ENCODE measurements at places on chromosomes 5 and 9. TPM values are rescaled to one million over a fixed set of nuclear protein-coding genes. Genes with fewer than 3 reads are reported as not detected.

GRCh38 chr9:87674565-87675299 is 51.2 kb upstream of the CTSL start:
- no peaks in the 10 kb centered on the region for H3K36me3 ChIP-seq
- H3K4me1 ChIP-seq, result peaks cover 2% of the 10 kb centered on the region
- H3K27me3 ChIP-seq, result no peaks in the 10 kb centered on the region
- no peak overlapping the region for H3K4me3 ChIP-seq
- no peak overlapping the region for H3K27ac ChIP-seq
- DNase-seq, result no peak

DNA sequence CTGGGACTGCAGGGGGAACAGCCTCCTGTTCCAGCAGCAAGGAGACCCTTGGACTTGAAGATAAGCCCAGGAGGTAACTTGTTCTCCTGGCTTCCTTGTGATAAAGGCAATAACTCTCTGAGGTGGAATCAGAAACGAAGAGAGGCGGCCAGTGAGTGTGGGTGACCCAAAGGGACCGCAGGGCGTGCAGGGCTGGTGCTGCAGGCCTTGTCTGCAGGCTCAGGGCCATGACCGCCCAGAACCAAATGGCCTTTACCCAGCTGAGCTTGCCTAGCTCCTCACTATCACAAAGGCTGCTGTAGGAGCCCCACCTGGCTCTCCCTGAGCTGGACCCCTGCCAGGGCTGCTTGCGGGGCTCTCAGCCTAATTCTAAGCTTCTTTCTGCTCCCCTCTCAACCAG is 72.5 kb downstream of the NDFIP1 start:
- H3K36me3 ChIP-seq, result no peaks in the 10 kb centered on the region
- DNase-seq, result no peak
- no peaks in the 10 kb centered on the region for H3K4me1 ChIP-seq
- H3K4me3 ChIP-seq, result no peak overlapping the region
- H3K27me3 ChIP-seq, result peaks cover 5% of the 10 kb centered on the region

- H3K36me3 ChIP-seq, result no peaks in the 10 kb centered on the region
- H3K27me3 ChIP-seq, result peaks cover 2% of the 10 kb centered on the region
- H3K27ac ChIP-seq, result no peak overlapping the region
- peaks cover 1% of the 10 kb centered on the region for H3K4me1 ChIP-seq
- H3K4me3 ChIP-seq, result no peak overlapping the region
These were observed 115.4 kb downstream of the ADRB2 start for GRCh38 chr5:148941810-148942209.

GRCh38 chr5:169563369-169563768 is 20.2 kb upstream of the SPDL1 start:
- H3K27me3 ChIP-seq, result peaks cover 36% of the 10 kb centered on the region
- DNase-seq, result no peak
- H3K27ac ChIP-seq, result no peak overlapping the region
- no peaks in the 10 kb centered on the region for H3K4me1 ChIP-seq

GRCh38 chr9:71741926-71742648 is 26.2 kb downstream of the CEMIP2 start:
- no peak overlapping the region for H3K27ac ChIP-seq
- H3K27me3 ChIP-seq, result no peaks in the 10 kb centered on the region
- no peak overlapping the region for H3K4me3 ChIP-seq
- H3K4me1 ChIP-seq, result peaks cover 2% of the 10 kb centered on the region

DNA sequence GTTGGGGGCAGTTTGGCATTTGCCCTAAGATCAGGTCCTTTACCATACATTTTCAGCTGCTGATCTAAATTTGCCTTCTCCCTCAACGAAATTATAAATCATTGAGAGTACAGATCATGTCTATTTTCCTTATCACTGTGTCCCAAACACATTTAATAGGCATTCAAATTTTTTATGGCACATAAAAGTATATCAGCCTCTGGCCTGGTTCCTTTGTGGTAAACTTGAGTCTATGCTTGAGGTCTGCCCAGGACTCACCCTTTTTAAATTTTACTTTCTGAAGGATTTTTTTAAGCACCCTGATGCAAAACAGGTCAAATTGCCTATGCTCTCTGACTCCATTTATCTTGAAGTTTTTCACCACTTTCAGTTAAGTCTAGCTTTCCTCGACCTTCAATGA is 163.6 kb upstream of the GRIN3A start:
- no peak for DNase-seq
- no peak overlapping the region for H3K27ac ChIP-seq
- H3K27me3 ChIP-seq, result no peaks in the 10 kb centered on the region
- no peaks in the 10 kb centered on the region for H3K4me1 ChIP-seq

GRCh38 chr5:14723701-14724132 is 59.2 kb downstream of the OTULIN start:
- no peak overlapping the region for H3K4me3 ChIP-seq
- H3K36me3 ChIP-seq, result peaks cover 6% of the 10 kb centered on the region
- H3K4me1 ChIP-seq, result peaks cover 9% of the 10 kb centered on the region
- DNase-seq, result no peak

DNA sequence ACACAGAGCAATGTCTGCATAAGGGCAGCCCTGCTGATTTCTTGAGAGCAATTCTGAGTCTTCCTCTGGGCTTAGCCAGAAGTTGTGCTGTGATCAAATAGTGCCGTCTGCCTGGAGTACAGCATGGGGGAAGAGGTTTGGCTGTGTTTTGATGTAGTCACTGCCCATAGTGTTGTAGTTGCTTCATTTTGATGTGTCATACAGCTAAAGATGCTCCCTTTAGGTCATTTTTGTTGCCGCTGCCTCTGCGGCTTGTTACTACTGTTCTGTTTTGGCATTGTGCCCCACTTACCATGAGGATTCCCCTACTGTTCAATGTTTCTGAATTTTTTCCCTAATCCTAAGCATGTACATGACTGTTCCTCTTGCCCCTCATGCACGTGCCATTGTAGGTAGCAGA is 23.0 kb downstream of the SLC36A1 start:
- no peak overlapping the region for H3K27ac ChIP-seq
- DNase-seq, result no peak
- no peak overlapping the region for H3K4me3 ChIP-seq
- no peaks in the 10 kb centered on the region for H3K4me1 ChIP-seq

DNA sequence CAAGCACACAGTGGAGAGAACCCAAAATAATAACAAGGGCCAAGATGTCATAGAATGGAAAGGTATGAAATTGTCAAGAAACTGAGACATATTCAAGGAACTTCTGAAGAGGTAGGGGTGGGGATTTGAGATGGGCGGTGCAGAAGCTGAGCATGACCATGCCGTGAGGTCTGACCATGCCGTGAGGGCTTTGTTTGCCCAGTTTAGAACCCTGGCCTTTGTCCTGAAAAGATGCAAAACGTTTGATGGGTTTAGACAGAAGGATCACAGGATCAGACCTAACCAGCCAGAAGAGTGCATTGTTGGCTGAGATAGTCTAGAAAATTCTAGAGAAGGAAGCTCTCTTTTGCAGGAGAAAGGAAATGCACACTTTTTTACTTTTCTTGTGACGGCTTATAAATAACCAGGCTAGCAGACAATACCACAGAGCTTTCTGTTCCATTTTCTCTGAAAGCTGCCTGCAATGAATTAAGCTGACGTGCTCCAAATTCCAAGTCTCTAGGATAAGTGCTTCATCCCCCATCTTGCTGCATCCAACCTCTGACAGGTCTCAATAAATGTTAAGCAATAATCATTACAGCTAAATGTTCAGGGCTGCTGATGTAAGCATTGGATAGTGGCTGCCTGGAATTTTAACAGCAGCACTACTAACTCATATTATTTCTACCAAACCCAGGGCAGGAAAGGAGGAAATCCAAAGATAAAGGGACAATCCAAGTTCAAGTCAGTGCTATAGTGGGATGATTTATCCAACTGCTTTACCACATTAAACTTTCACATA is 110.9 kb upstream of the IL6ST start:
- H3K27ac ChIP-seq, result no peak overlapping the region
- no peak for DNase-seq
- H3K36me3 ChIP-seq, result peaks cover 4% of the 10 kb centered on the region
- H3K4me1 ChIP-seq, result peaks cover 22% of the 10 kb centered on the region
- H3K27me3 ChIP-seq, result no peaks in the 10 kb centered on the region

DNA sequence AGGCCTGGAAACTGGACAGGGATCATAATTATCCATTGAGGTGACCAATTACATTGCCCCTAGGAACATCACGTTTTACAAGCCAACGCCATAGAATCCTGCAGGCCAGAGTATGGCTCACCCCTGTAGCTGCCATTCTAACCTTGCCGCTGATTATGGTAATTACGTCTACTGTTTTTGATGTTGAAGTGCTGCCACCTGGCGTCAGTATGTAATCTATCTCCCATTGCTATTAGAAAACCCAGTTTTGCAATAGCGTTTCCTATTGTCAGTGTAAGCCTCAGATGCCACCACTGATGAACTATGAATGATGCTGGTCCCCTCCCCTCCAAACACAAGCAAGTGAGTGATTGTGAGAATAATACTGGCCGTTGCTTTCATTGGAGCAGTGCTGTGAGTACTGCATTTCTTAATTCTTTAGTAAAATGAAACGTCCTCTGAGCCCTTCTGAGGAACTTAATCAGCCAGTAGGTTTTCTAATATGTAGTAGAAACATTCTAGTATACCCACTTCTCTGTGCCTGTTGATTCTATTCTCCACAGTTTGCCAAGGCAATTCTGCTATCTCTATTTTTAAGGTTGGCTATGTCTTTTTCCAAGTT is 100.5 kb upstream of the NMUR2 start:
- peaks cover 3% of the 10 kb centered on the region for H3K27me3 ChIP-seq
- no peaks in the 10 kb centered on the region for H3K36me3 ChIP-seq
- no peak overlapping the region for H3K4me3 ChIP-seq
- H3K27ac ChIP-seq, result no peak overlapping the region

DNA sequence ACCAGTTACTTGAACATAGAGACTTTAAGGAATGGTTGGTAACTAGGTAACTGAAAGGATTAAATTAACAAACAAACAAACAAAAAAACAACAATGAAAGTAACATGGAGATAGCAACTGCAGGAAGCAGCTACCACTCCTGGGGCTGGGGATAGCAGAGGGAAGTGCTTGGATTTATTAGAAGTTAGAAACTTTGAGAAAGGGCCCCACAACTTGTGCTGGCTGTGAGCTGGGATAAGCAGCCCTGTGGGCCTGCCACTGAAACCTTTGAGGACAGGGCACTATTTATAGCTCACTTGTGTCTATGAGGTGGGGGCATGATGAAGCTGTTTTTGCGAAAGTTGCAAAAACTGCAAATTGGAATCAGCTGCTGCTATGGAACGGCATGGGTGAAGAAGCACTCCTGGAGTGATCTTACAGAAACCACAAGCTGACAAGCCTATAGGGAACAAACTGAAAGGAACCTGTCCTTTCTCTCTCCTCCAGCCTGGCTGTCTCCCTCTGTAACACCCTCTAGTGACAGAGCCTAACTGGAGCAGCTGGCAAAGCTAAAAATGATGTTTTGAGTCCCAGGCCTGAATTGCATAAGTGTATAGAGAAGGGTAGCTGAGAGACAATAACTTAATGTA is 91.4 kb upstream of the RANBP6 start:
- H3K4me3 ChIP-seq, result no peak overlapping the region
- H3K4me1 ChIP-seq, result peaks cover 3% of the 10 kb centered on the region
- H3K36me3 ChIP-seq, result no peaks in the 10 kb centered on the region
- no peak for DNase-seq
- H3K27me3 ChIP-seq, result no peaks in the 10 kb centered on the region

DNA sequence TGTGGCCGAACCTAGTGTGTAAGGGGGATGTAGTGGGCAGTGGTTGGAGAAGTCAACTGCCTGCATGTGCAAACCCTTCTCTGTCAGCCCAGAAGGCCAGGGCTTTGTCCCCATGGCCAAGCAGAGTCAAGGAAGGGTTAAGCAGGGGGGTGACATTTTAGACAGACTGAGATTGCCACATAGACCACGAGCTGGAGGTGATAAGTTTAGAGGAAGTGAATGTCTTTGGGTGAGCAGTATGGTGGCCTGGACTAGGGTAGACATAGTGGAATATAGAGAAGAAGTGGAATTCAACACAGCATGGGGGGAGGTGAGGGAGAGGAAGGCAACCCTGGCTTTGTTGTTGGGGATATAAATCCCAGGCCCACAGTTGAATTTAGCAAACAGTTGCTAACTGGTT is 38.7 kb upstream of the CDKN2AIPNL start:
- no peak overlapping the region for H3K27ac ChIP-seq
- H3K4me1 ChIP-seq, result peaks cover 8% of the 10 kb centered on the region
- peaks cover 2% of the 10 kb centered on the region for H3K27me3 ChIP-seq
- DNase-seq, result no peak
- H3K4me3 ChIP-seq, result no peak overlapping the region

DNA sequence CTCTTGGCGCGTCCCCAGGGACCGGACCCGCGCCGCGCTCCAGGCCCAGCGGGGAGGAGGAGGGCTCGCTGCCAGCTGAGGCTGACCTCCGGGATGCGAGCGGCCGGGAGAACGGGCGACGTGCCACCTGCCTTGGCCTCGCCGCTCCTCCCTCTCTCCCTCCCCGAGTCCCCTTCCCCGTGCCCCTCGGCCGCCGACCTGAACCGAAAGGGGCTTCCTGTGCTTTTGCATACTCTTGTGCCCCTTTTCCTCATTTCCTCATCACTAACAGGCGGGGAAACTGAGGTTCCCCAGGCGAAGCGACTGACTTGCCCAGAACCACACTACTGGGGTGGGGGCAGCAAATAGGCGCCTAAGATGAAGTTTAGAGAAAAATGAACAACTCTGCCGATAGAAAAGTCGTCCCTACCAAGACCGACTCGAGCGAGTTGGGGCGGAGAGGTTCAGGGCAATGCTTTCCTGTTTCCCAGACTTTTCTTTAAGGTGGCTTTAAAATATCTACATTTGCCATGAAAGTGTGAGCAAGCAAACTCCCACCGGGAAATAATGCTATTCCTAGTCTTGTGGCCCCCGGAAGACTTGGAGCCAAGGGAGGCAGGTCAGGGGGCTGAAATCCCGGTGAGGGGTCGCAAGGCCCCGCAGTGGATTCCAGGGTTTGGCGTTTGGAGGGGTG is 580 bp upstream of the DUSP1 start:
- peak overlapping the region; percentile 98 for H3K27ac ChIP-seq
- H3K4me3 ChIP-seq, result peak overlapping the region; percentile 91
- no peaks in the 10 kb centered on the region for H3K27me3 ChIP-seq
- DNase-seq, result no peak

The ZNF883 gene
- 1.5 TPM for total RNA-seq

The PDZD2 gene
- total RNA-seq, result 0.22 TPM

The FOXI1 gene
- total RNA-seq, result not detected

The COL5A1 gene
- 0.71 TPM for total RNA-seq

The LCN6 gene
- not detected for total RNA-seq

The ASPN gene
- not detected for total RNA-seq

The ZNF618 gene
- 0.75 TPM for total RNA-seq

The STK32A gene
- not detected for total RNA-seq

The ANXA1 gene
- total RNA-seq, result 187 TPM

The PLAC8L1 gene
- total RNA-seq, result 1.0 TPM

The TNFSF8 gene
- total RNA-seq, result 56.4 TPM

The FOXD4L5 gene
- 0.43 TPM for total RNA-seq
